ENCODE measurements at places on chromosomes 11 and 22.
A peak's percentile ranks its signal among the peaks of the same experiment; 100 is the strongest.

- no peak for DNase-seq
Measured at GRCh38 chr11:23767576-23767975, 729.3 kb upstream of the LUZP2 start.

DNA sequence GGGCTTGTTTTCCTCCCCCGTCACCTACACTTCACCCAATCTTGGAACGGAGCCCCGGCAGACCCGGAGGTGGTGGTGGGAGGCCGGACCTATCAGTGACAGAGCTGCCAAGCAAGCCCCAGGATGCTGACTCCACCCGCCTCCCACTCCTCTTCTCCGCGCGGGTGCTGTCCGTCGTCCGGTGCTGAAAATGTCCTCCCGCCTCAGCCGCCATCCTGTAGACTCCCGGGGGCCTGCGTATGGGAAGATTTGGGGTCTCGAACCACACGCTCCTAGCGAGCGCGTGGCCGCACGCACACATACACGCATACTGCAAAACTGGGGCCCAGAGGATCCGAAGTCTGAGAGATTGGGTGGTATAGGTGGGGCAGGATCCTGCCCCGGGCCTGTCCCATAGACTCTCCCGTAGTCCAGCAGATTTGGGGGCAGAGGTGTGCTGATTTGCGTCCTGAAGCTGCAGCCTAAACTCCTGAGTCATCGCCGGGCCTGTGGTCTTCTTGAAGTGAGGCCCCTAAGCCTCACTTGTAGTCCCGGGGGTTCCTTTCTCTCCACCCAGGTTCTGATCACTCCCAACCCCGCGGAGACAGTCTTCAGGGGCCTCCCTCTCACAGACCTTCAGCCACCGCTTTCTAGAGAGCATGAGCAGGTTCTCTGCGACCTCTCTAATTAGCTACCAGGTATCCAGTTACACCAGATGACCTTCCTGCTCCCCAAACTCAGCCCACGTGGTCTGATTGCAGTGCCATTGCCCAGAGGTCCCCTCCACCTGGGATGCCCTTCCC, 796 bp upstream of the YIF1A start:
- peak; percentile 60 for DNase-seq

DNA sequence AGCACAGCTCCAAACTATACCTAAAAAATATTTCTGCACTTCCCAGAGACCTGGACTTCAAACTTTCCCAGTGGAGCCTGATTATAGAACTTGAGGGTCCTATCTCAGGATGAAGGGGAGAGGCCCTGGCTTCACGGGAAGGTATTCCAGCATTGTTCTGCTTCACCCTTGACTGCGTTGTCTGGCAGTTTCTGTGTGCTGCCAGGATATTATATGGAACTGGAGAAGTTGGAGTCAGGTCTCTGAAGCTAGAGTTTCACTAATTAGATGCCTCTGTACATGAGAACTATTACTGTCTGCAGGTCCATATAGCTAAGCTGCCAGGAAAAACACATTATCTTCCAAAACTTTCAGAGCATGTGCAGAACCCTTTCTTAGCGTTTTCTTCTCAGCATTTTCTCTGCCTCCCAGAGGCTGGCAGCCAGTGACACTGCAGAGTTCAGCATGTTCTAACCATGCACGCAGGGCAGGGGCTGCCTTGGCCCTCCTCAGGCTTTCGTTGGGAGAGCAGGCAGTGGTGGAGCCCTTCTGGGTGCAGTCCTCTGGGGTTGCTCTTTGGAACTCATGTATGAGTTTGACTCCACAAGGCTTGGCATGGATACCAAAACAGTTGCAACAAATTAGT, 99.3 kb downstream of the CWC15 start:
- DNase-seq, result no peak

DNA sequence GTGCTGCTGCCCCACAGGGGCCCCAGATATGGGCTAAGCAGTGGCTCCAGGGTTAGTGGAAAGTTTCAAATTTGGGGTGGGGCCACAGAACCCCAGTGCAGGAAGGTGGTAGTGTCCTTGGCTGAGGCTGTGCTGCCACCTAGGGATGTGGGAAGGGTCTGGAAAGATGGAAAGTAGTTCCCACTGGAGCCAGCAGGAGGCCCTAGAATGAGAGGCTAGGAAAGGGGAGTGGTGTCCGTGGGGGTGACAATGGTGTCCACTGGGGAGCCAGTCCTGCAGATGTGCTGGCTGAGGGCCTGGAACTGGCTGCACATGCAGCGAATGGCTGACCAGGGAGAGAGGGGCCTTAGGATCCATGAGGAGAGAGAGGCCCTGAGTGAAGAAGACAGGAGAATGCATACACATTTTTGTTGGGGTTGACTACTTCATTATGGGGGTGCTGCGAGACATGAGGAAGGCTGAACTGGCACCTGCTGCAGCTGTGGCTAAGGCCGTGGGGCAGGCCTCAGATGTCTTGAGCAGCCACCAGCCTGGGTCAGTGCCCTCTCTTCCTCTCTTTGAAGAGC, 21.1 kb downstream of the RFPL3 start:
- no peak for DNase-seq

DNA sequence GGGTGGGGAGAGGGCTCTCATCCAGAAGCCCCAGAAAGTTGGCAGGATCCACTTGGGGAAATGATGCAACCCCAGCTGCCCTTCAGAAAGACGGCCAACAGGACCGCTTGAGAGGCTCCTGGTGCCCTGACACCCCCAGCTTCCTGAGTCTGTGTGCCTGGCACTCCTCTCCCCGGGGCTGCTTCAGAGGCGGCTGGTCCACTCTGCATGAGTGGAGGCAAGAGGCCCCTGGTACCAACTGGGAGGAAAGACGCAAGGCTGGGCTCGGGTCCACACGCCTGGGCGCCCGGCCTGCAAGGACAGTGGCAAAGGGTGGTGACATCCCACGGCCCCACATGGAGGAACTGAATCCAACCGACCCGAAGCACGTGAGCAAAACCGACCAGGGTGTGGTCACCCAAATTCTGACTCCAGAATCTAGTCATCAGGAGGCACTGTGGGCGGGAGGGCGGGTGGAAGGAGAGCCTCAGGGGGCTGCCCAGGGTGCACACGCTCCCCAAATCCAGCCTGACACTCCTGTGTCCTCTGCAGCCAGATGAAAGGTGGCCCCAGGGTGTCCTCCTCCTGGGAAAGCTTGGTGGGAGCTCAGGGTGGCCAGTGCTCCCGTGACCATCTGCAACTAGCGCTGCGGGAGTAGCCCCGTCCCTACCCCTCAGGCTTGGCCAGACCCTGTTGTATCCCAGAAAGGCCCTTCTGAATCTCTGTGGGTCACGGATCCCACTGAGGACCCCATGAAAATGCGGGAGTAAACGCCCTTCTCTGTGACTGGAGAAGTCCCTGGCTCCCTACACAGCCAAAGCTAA, 3.7 kb downstream of the RNH1 start:
- no peak for DNase-seq

DNA sequence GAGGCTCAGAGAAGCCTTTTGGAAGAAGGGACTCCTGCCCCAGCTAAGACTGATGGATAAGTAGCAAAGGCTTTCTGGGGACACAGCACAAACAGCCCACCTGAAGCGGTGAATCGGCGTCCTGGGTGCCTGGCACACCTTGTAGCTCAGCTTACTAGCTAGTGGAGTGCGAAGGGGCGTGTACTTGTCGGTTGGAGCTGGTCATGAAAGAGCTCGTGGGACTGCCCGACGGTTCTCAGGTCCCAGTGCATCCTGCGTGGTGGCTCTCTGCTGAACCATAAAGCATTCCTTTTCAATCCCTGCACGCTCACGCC, 690 bp upstream of the UVRAG start:
- DNase-seq, result no peak

GRCh38 chr11:57251491-57252104, 14.5 kb upstream of the APLNR start:
- DNase-seq, result no peak

All from activated T-cell treated with anti-CD3 and anti-CD28 coated beads for 1 hour (primary cell).